ENCODE measurements at places on chromosomes 5 and 9. TPM values are rescaled to one million over a fixed set of nuclear protein-coding genes. Genes with fewer than 3 reads are reported as not detected.

Gene NOXA1
- 5.6 TPM for total RNA-seq

Gene C5orf46
- total RNA-seq, result not detected

Gene ST8SIA4
- 28.7 TPM for total RNA-seq

Gene PTPRD
- total RNA-seq, result not detected

Gene GPR151
- total RNA-seq, result not detected

Gene DIMT1
- total RNA-seq, result 27.9 TPM

Gene SYK
- total RNA-seq, result 0.80 TPM

Gene CNTNAP3
- not detected for total RNA-seq

Gene IFNA17
- total RNA-seq, result not detected

Gene ENTPD8
- total RNA-seq, result not detected

Gene PCDHGB5
- total RNA-seq, result 0.49 TPM

Gene PCDHGA12
- total RNA-seq, result 0.11 TPM

Gene FBLL1
- not detected for total RNA-seq

Gene UBE2D2
- total RNA-seq, result 160 TPM

Gene CD180
- total RNA-seq, result 0.50 TPM
